NCI-H524 treated with DMSO at 0.1 percent for 48 hours (cell line): ENCODE measurements at places on chromosomes 5 and 9.

GRCh38 chr5:61162832-61163567 is 732 bp upstream of the SMIM15 start:
- DNase-seq: no peak

GRCh38 chr9:78288214-78288892 is 8.6 kb upstream of the PSAT1 start:
- DNase-seq: no peak

- DNase-seq: no peak
Measured at GRCh38 chr9:114894609-114895433, 35.6 kb downstream of the TNFSF8 start.

- no peak for DNase-seq
Measured at GRCh38 chr5:176816791-176817347, 6.5 kb downstream of the UNC5A start.

DNA sequence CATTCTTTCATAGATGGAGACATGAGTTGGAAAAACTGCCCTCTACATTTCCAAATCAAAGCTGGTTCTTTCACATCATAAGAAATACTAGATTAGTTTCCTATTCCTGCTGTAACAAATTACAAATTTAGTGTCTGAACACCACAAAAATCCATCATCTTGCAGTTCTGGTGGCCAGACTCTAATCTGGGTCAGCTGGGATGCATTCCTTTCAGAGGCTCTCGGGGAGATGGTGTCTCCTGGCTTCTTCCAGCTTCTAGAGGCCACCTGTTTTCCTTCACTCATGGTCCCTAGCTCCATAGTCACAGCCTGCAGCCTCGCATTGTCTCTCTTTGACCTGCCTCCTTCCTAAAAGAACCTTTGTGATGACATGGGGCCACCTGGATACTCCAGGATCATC is 65.2 kb downstream of the RETREG1 start:
- DNase-seq: no peak

GRCh38 chr5:100697970-100698369 is 162.8 kb downstream of the FAM174A start:
- DNase-seq: no peak

- no peak for DNase-seq
Measured at GRCh38 chr9:71747576-71747975, 20.7 kb downstream of the CEMIP2 start.

- DNase-seq: no peak
Measured at GRCh38 chr9:117365438-117365837, 49.4 kb downstream of the ASTN2 start.

DNA sequence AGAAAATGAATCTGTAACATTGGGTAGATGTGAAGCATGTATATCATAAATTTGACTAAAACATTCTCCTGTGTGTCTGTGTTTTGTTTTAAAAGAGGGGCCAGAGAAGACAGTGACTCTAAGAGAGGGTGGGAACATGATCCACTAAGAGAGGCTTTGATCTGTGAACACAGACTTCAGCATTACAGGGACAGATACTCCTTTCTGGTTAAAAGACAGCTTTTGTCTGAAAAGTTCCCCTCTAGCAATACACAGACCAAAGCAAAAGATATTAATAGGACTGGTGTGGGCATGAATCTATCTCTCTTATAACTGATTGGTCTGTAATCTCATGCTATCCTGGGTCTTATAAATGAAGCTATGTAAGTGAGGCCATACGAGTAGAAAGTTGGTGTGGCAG is 150.9 kb downstream of the NUDT12 start:
- no peak for DNase-seq

- no peak for DNase-seq
Measured at GRCh38 chr9:111916234-111916645, 19.6 kb downstream of the UGCG start.

- DNase-seq: no peak
Measured at GRCh38 chr5:11791792-11792191, 112.5 kb downstream of the CTNND2 start.

- no peak for DNase-seq
Measured at GRCh38 chr9:87628346-87628745, 97.6 kb upstream of the CTSL start.

- DNase-seq: no peak
Measured at GRCh38 chr5:113166852-113167366, 190.3 kb downstream of the DCP2 start.

- no peak for DNase-seq
Measured at GRCh38 chr9:97852399-97853055, 499 bp upstream of the FOXE1 start.

GRCh38 chr5:61878471-61878870 is 427.5 kb upstream of the KIF2A start:
- no peak for DNase-seq

- DNase-seq: no peak
Measured at GRCh38 chr5:126358525-126358924, 64.7 kb upstream of the GRAMD2B start.
